ENCODE measurements at places on chromosomes 12 and 14. TPM values are rescaled to one million over a fixed set of nuclear protein-coding genes. Genes with fewer than 3 reads are reported as not detected.

- no peak for DNase-seq
These were observed 189.1 kb downstream of the BMP4 start for GRCh38 chr14:53767566-53767965.

The EGLN3 gene
- 18.2 TPM for total RNA-seq

DNA sequence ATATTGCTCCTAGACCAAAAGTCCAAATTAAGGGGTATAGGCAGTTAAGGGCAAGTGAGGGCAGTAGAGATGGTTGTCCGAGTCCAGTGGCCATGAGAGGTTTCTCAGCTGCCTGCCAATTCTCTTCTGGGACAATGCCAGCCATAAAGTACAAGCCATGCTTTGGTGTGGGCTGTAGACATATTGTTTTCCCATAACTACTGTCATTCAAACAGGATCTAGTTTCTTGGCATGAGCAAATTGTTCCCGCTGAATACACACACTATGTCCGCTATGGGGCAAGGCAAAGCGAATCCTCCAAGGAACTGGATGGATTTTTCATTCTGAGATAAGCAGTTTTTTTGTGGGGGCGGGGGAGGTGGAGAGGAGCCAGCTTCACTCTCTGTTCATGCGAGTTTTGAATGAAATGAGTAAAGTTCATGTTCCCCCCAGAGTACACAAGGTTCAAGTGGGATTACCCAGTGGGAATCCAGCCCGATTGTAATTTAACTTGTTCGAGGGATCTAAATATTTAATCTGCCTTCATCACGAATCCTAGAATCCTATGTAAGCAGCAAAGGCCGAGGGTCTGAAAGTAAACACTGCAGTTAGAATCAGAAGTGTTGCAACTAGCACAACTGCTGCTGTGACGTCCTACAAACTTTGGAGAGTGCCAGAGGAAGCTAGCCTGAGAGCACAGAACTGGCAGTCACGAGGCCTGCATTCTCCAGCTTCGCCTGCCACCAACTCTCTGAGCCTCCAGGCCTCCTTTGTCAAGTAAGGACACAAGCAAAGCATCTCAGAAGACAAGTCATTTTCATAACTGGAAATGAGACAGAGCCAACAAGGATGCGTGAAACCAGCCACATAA lies 137.0 kb downstream of the CRADD start:
- no peak for DNase-seq

The PAX9 gene
- total RNA-seq: not detected

- DNase-seq: no peak
These were observed 86.3 kb downstream of the SLC15A4 start for GRCh38 chr12:128737292-128737966.

The FERMT2 gene
- 0.25 TPM for total RNA-seq

The GLT1D1 gene
- total RNA-seq: 0.10 TPM

DNA sequence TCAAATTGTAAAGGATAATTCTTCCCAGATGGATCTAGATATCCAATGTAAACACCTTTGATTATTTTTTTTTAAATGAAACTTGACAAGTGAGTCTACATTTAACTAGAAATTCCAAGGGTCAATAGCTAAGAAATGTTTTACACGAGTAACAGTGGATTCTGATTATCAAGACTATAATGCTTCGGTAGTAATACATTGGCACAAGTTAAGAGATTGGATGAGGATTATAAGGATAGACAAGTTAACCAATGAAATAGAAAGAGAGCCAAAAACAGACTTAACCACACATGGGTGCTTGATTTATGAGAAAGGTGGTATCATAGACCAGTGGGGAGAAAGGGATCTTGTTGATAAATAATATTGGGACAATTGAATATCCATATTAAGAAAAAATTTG lies 40.3 kb upstream of the PCED1B start:
- DNase-seq: no peak

- no peak for DNase-seq
These were observed 40.3 kb downstream of the BRAP start for GRCh38 chr12:111645433-111645832.

The NOS1 gene
- not detected for total RNA-seq

The CLEC9A gene
- not detected for total RNA-seq

- DNase-seq: no peak
These were observed 324 bp downstream of the CALCOCO1 start for GRCh38 chr12:53726946-53727309.

DNA sequence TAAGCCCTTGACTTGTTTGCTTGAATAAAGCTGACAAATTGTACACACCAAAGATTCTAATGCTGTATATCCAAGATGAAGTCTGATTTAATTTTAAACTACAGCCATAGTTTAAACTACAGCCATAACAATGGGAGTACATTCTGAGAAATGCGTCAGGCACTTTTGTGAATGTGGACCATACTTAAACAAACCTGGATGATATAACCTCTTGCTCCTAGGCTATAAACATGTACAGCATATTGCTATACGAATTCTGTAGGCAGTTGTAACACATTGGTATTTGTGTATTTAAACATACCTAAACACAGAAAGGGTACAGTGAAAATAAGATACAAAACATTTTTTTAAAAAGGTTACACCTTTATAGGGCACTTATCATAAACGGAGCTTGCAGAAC lies 59.4 kb upstream of the KCNMB4 start:
- no peak for DNase-seq

GRCh38 chr12:79056775-79057174 lies 192.2 kb downstream of the SYT1 start:
- DNase-seq: no peak

The CREBL2 gene
- 18.2 TPM for total RNA-seq

GRCh38 chr12:124480469-124481256 lies 86.7 kb downstream of the NCOR2 start:
- peak; percentile 85 for DNase-seq

GRCh38 chr12:108853981-108854446 lies 3.4 kb downstream of the SSH1 start:
- DNase-seq: no peak

The PTCSC3 gene
- total RNA-seq: not detected

DNA sequence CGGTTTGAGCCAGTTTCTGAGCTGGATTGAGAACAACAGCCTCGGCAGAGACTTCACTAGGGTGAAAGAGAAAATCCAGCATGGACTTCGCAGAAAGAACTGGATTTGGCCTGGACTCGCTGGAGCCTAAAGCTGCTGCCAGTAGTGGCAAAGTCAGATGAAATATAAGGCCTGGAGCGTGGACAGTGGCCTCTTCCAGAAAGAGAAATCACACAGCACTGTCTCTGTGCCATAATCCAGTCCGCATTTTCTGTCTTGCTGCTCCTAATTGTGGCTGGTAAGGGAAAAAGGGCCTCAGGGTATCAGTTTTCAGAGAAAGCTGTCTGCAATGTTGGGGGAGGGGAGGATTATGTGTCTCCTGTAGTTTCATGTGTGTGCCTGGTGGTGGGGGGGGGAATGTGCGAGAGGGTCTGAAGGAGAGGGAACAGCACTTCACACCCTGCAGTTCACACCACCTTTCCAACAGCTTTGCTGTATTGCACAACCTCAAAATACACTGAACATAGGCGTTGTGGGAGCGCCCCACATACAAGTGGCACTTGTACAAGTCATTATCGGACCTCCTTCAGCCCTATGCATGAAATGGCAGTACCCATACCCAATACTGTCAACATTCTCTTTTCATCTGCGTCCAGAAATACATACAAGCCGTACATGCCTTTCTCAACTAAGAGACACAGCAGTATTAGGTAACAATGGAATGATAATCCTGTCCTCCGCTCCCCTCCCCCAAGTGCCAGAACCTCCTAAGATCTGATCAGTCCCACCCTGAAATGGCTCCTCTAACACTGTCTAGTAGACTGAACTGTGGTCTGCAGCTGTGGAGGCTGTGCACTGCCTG lies 107.5 kb upstream of the ATF7IP start:
- DNase-seq: peak; percentile 85

GRCh38 chr12:29428633-29429032 lies 47.7 kb upstream of the ERGIC2 start:
- no peak for DNase-seq

DNA sequence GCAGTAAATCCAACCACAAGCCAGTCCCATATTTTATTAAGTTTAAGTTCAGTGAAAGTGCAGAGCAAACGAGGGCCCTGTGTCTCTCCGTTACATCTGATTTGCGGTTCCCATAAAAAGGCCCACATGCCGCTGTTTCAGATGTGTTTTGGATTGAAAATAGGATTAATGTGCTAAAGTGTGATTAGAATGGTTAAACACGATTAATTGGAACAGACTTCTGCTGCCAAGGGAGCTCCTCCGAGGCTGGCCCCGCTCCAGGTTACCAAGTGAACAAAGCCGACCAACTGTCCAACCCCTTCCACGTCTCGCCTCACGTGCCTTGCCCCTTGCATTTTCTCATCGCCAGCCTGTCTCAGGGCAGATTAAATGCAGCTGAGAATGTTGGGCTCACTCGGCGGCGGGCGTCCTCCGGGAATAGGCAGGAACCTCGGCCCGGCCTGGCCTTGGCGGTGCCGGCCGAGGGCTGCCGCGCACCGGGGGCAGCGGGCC lies 166.5 kb upstream of the GSC start:
- no peak for DNase-seq

DNA sequence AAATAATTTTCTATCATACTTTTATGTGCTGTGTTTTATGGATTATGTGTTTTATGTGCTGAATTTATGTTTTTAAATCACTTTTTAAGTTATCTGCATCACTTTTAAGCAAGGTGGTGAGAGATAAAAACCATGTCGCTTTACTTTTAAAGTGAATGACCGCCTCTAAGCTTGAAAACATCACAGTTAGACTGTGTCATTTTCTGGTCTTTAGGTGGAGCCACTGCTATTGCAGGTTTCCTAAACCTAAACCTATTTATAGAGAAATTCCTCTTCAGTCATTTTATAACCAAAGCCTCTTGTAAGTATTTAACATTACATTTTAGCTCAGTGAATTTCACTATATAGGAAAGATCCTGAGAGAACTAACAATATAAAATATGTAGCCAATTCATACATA lies 21.0 kb upstream of the MDM2 start:
- no peak for DNase-seq

GRCh38 chr14:38528582-38528981 lies 272.7 kb upstream of the CLEC14A start:
- no peak for DNase-seq

DNA sequence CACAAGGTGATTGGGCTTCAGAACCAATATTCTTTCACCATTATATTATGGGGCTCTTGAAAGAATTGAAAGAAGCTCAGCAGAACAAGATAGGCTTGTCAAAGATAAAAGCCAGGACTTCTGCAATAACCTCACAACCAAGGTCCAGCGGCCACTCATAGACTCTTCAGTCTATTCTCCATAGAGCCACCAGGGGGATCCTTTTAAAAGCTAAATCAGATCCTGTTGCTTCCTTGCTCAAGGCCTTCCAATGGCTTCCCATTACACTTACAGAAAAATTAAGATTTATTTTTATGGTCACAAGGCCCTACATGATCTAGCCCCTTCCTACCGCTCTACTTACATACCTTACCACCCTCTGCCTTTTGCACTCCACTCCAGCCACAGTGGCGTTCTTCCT lies 169.6 kb downstream of the C12orf42 start:
- no peak for DNase-seq

DNA sequence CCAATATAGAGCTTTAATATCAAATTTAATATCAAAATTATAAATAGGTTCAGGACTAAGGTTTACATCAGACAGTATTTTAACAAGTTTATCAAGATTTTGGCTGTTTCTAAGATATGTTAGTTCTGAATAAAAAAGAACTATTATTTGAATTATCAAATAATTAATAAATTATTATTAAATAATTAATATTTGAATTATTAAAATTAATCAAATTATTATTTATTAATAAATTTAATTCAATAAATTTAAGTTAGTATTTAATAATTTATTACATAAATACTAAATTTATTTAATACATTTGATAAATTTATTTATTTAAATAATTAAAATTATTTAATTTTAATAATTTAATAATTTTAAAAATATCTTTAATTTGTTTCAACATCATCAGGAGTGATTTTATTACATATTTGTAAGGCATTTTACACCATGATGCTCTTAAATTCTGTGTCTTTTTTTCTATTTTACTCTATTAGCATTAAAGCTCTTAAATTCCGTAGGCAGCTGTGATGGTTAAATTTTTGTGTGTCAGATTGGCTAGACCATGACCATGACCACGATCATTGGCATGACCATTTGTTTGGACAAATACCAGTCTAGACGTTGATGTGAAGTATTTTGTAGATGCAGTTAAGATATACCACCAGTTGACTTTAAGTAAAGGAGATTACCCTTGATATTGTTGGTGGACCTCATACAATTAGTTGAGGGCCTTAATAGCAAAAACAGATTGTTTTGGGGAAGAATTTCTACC lies 82.6 kb downstream of the BBS10 start:
- DNase-seq: no peak

The C12orf50 gene
- not detected for total RNA-seq

The TAMALIN gene
- 5.7 TPM for total RNA-seq

The GARIN6 gene
- not detected for total RNA-seq

DNA sequence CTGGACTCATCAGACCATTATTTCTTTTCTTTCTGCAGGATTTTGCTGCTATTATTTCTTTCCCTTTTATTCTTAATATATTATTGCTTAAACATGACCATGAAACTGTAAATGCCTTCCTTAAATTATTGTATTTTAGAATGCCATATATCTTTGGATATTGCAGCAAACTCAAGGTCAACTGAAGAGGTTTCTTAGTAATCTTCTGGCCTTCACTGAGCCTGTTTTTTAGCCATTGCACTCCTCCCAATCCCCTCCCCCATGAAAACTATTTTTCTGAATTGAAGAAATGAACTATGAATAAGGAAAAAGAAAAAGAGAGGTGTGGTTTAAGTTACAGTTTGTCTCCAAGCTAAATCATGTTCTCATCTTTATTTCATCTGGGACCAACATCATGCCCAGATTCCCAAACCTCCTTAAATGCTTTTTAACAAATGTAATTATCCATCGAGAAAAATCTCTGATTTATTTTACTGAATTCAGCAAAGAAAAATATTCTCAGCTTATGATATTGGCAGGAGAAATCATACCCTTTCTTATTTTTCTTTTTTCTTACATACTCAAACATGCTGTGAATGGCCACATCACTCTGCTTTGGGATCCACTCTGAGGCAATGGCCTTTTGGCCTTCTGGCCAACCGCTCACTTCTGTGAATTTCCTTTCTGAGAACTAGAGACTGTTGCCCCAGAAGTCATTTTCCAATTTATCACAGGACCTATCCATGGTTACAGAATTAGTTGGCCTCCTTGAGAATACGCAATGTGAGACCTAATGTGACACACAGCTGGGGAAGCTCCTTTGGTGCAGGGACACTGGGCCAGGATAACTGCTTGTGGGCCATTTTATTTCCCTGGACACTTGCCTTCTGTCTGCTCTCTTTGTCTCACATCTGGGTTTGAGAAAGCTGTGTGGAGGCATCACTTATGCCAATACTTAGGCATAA lies 50.9 kb downstream of the IGF1 start:
- no peak for DNase-seq
